Vagina (tissue), 2 donors: ENCODE measurements at places on chromosomes 2 and 18.

DNA sequence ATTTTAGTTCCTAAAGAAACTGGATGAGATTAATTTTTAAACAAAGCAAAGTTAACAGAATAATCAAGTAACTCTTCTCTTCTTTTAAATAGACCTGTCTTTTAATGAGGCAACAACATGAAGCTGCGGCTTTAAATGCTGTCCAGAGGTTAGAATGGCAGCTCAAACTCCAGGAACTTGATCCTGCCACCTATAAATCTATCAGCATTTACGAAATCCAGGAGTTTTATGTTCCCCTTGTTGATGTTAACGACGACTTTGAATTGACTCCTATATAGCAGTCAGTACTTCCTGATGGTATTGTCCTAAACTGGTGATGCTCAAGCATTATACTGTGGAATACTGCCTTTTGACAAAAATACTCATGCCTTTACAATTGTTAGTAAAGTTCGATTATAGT lies 53.7 kb upstream of the TWSG1 start:
- H3K4me1 ChIP-seq: no peaks in the 10 kb centered on the region
- H3K36me3 ChIP-seq: peaks cover 7% of the 10 kb centered on the region
- no peak overlapping the region for H3K27ac ChIP-seq
- no peaks in the 10 kb centered on the region for H3K27me3 ChIP-seq

DNA sequence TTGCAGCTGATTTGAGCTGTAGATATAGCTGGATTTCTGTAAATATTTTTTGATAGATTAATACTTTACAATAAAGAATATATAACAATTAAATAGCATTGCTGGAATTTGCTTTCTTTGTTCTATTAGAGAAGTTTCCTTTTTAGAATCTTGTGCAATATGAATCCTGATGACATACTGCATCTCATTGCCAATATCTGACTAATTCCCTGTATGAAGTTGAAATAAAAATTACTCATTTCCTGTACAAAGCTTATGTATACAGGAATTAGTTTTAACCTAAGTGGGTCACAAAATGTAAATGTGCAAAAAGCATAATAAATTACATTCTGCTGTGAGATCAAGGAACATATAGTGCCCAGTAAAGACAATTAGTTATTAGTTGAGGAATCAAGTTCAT lies 72.8 kb upstream of the TMEFF2 start:
- DNase-seq: no peak
- no peaks in the 10 kb centered on the region for H3K4me1 ChIP-seq
- H3K27me3 ChIP-seq: no peaks in the 10 kb centered on the region
- H3K27ac ChIP-seq: no peak overlapping the region
- H3K4me3 ChIP-seq: no peak overlapping the region

DNA sequence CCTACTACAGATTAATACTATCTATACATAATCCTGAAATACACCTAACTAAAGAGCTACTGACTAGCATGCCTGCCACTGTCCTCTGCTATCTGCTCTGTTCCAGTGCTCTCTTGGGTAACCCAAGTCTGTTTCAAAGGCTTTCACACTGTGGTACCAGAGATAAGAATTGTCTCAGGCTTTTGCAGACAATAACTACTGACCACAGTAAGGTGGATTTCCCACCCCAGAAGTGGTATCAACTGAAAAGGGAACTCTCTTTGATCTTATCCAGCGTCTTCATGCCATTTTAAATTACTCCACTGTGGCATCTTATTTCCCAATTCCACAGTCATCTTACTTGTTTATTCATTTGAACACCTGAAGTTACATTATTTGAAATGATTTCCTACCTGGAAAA lies 190.2 kb downstream of the IKZF2 start:
- no peak overlapping the region for H3K27ac ChIP-seq
- H3K36me3 ChIP-seq: no peaks in the 10 kb centered on the region
- no peaks in the 10 kb centered on the region for H3K27me3 ChIP-seq
- no peak for DNase-seq
- peaks cover 21% of the 10 kb centered on the region for H3K4me1 ChIP-seq
- H3K4me3 ChIP-seq: no peak overlapping the region

DNA sequence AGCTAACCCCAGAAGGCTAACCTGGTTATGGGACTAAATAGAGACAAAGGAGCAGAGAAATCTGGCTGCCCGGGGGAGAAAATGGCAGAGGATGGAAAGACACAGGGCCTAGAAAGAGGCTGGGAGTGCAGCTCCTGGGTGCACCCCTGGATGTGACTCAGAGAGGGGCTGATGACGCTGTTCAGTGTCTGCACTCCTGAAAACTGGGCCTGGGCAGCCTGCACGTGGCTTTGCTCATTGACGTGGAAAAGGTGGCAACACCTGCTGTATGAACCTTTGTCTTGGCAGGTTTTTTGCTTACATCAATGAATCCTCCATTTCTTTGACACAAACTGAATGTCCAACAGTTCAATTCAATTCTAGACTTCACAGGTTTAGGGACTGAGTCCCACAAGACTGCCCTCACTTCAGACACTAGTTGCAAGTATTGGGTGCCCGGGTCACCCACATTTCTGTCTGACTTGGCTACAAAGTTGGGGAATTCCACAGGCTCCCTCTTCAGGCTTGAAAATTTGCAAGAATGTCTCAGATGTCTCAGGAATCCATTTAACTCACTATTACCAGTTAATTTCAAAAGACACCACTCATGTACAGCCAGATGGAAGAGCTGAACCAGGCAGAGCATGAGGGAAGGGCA lies 47.3 kb upstream of the PUM2 start:
- no peaks in the 10 kb centered on the region for H3K36me3 ChIP-seq
- H3K4me3 ChIP-seq: no peak overlapping the region
- H3K27ac ChIP-seq: no peak overlapping the region
- no peaks in the 10 kb centered on the region for H3K4me1 ChIP-seq

DNA sequence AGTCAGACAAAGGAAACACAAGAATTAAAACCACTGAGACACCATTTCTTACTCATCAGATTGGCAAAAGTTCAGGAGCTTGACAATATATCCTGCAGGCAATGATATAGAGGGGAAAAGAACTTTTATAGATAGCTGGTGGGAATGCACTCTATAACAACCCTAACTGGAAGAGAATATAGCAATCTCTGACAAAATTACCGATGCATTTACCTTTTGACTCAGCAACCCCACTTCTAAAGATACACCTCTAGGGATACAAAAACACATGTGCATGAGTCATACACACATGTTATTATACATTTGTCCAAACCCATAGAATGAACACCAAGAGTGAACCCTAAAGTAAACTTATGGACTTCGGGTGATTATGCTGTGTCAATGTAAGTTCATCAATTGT lies 79.4 kb upstream of the SRD5A2 start:
- H3K36me3 ChIP-seq: no peaks in the 10 kb centered on the region
- H3K4me3 ChIP-seq: no peak overlapping the region
- no peak for DNase-seq
- no peak overlapping the region for H3K27ac ChIP-seq
- no peaks in the 10 kb centered on the region for H3K27me3 ChIP-seq
- H3K4me1 ChIP-seq: no peaks in the 10 kb centered on the region

GRCh38 chr2:208118918-208119317 lies 5.4 kb downstream of the CRYGD start:
- no peak overlapping the region for H3K4me3 ChIP-seq
- no peaks in the 10 kb centered on the region for H3K4me1 ChIP-seq
- no peaks in the 10 kb centered on the region for H3K27me3 ChIP-seq
- H3K36me3 ChIP-seq: no peaks in the 10 kb centered on the region
- H3K27ac ChIP-seq: no peak overlapping the region

- no peaks in the 10 kb centered on the region for H3K27me3 ChIP-seq
- no peak for DNase-seq
- no peak overlapping the region for H3K4me3 ChIP-seq
- H3K27ac ChIP-seq: no peak overlapping the region
- peaks cover 7% of the 10 kb centered on the region for H3K36me3 ChIP-seq
- no peaks in the 10 kb centered on the region for H3K4me1 ChIP-seq
Observed at GRCh38 chr2:182726473-182726872, 10.4 kb downstream of the DNAJC10 start.

DNA sequence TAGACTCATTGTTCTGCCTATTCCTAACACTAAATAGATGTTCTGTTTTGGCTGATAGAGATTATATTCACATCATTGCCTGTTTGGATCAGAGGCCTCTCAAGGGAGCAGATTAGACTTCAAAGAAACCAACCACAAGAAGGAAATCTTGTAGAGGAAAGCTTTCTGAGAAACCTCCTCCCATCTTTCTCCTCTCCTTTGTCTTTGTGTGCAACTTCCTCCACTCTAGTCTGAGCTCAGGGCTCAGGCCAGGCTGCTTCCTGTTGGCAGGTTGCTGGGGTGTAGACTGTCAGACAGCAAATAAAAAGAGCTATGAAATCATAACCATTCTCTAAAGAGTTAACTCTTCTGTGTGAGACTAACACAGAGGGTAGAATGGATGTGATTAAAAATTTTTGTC lies 113.0 kb downstream of the TGFA start:
- H3K36me3 ChIP-seq: no peaks in the 10 kb centered on the region
- no peak overlapping the region for H3K27ac ChIP-seq
- no peaks in the 10 kb centered on the region for H3K4me1 ChIP-seq
- H3K4me3 ChIP-seq: no peak overlapping the region
- DNase-seq: no peak

GRCh38 chr2:68908392-68908970 lies 37.3 kb upstream of the BMP10 start:
- H3K4me3 ChIP-seq: no peak overlapping the region
- no peaks in the 10 kb centered on the region for H3K27me3 ChIP-seq
- H3K36me3 ChIP-seq: no peaks in the 10 kb centered on the region
- H3K27ac ChIP-seq: peak overlapping the region; percentile 46

- H3K27ac ChIP-seq: peak overlapping the region; percentile 25
- no peak overlapping the region for H3K4me3 ChIP-seq
- H3K27me3 ChIP-seq: no peaks in the 10 kb centered on the region
- no peak for DNase-seq
- no peaks in the 10 kb centered on the region for H3K36me3 ChIP-seq
- H3K4me1 ChIP-seq: peaks cover 35% of the 10 kb centered on the region
Observed at GRCh38 chr18:44781886-44782285, 101.2 kb downstream of the SETBP1 start.

- H3K27ac ChIP-seq: no peak overlapping the region
Observed at GRCh38 chr2:6793371-6793770, 72.3 kb downstream of the CMPK2 start.

DNA sequence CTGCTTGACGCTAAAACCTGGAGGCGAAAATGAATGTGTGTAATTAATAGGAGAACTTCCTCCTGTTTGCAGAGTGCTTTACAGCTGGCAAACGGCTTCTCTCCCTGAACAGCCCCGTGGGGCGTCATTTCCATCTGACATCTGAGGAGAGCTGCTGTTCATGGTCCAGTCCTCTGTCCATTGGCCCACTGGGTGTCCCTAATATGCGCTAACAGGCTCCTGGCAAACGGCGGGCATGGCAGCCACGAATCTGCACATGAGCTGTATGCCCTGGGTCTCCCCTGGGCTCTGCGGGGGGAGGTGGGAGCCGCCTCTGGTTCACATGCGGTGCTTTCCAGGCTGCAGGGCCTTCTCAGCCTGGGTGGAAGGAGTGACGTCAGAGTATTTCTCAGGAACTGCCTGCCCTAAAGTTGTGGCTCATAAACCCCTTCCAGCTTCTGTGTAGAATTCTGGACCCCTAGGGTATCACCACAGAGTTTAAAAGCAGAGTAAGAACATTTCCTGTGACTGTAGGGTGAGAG lies 73.2 kb downstream of the LRRFIP1 start:
- DNase-seq: peak; percentile 85
- peak overlapping the region; percentile 8 for H3K4me3 ChIP-seq
- H3K4me1 ChIP-seq: peaks cover 98% of the 10 kb centered on the region
- peak overlapping the region; percentile 83 for H3K27ac ChIP-seq
- H3K27me3 ChIP-seq: no peaks in the 10 kb centered on the region
- H3K36me3 ChIP-seq: no peaks in the 10 kb centered on the region

- H3K27me3 ChIP-seq: no peaks in the 10 kb centered on the region
- peak overlapping the region; percentile 53 for H3K27ac ChIP-seq
- H3K4me1 ChIP-seq: peaks cover 27% of the 10 kb centered on the region
- no peak overlapping the region for H3K4me3 ChIP-seq
- DNase-seq: no peak
- no peaks in the 10 kb centered on the region for H3K36me3 ChIP-seq
Observed at GRCh38 chr2:200787351-200788120, 24.2 kb upstream of the BZW1 start.

DNA sequence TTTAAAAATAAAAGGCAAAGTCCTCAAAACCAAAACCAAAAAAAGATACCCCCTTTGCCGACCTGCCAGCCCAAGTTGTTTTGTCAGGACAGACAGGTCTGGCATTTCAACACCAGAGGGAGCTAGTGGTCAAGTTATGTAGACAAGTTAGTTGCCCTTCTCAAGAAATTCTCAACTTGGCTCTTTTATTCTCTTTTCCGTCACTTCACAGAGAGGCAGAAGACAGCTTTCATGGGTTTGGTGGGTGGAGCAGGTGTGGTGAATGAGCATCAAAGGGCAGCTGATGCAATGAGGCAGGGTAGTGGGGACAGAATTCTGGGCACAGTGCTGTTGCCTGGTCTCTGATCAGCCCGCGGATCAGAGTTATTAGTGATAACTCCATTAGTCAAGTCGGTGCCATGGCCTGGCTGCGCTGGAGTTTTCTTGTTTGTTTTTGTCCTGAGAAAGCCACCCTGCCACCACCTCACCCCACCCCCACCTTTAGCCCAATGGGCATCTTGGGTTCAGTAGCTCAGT lies 303.7 kb upstream of the EPAS1 start:
- no peak overlapping the region for H3K4me3 ChIP-seq
- H3K36me3 ChIP-seq: no peaks in the 10 kb centered on the region
- DNase-seq: peak; percentile 82
- peaks cover 20% of the 10 kb centered on the region for H3K4me1 ChIP-seq
- peak overlapping the region; percentile 14 for H3K27ac ChIP-seq
- H3K27me3 ChIP-seq: no peaks in the 10 kb centered on the region

GRCh38 chr2:133841900-133842299 lies 273.6 kb upstream of the NCKAP5 start:
- no peak overlapping the region for H3K4me3 ChIP-seq
- no peaks in the 10 kb centered on the region for H3K4me1 ChIP-seq
- no peak overlapping the region for H3K27ac ChIP-seq
- H3K27me3 ChIP-seq: no peaks in the 10 kb centered on the region
- H3K36me3 ChIP-seq: no peaks in the 10 kb centered on the region
- no peak for DNase-seq

- H3K36me3 ChIP-seq: no peaks in the 10 kb centered on the region
- no peaks in the 10 kb centered on the region for H3K4me1 ChIP-seq
- no peak overlapping the region for H3K4me3 ChIP-seq
Observed at GRCh38 chr2:98552499-98553179, 55.7 kb downstream of the COA5 start.

DNA sequence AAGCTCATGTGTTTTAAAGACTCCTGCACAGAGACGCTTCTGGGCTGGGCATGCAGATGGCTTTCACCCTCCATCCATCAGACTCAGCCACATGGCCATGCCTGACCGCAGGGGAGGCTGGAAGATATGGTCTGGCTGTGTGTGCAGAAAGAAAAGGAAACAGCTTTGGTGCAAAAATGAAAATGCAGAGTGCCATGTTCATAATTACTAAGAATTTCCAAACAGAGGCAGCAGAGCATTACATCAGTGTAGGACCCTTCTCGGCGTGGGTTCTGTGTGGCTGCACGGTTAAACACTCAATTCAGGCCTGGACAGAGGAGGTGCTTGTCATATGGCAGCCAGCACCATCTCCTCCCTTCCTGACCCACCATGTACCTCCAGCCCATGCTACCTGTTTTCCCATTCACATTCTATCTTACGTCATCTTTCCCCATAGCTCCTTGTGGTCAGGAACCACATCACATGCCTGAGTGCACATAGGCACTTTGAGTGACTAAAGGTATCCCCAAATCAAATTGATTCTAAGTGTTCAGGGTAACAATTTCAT lies 200.3 kb upstream of the ID2 start:
- peaks cover 13% of the 10 kb centered on the region for H3K4me1 ChIP-seq
- no peak overlapping the region for H3K4me3 ChIP-seq
- no peaks in the 10 kb centered on the region for H3K27me3 ChIP-seq
- H3K36me3 ChIP-seq: no peaks in the 10 kb centered on the region
- H3K27ac ChIP-seq: no peak overlapping the region
- no peak for DNase-seq
